Occipital lobe (tissue), 3 donors: ENCODE measurements at places on chromosomes 2 and 18. TPM values are rescaled to one million over a fixed set of nuclear protein-coding genes. Genes with fewer than 3 reads are reported as not detected.

- no peak for DNase-seq
Measured at GRCh38 chr2:232319067-232319802, 59.3 kb upstream of the ALPP start.

- DNase-seq: no peak
Measured at GRCh38 chr18:61887838-61888237, 5.0 kb downstream of the RNF152 start.

CNTNAP5 gene
- 41.0 TPM for total RNA-seq

DNA sequence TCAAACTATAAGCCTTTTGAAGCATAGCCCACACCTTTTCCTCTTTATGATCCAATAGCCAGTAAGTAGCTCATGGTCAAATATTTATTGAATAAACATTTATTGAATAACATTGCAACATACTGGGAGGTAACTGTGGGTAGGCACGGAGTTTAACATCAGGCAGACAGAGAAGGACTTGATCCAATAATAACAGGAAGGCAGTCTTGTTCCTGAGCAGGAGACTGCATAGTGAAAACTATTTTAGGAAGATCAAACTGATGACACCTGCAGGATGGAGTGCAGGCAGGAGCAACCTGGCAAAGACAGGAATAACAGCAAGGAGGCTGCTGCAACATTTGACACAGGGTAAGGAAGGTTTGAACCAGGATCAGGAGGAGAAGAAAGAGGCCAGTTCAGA is 3.1 kb upstream of the DCTN1 start:
- DNase-seq: no peak

CREG2 gene
- 4.8 TPM for total RNA-seq

DNA sequence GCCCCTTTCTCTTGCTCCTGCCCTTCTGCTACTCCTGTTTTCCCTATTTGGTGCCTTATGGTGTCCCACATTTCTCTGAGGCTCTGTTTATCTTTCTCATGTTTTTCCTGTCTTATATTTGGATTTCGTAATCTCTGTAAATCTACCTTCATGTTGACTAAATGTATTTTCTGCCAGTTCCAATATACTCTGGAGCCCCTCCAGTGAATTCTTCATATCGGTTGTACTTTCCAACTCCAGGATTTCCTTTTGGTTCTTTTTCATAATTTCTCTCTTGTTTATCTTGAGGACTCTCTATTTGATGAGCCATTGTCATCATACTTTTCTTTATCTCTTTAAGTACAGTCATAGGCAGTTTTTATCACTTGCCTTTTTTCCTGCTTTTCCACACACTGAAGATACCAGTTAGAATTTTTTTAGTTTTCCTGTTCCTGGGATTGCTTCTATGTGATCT is 19.1 kb downstream of the SCLY start:
- DNase-seq: no peak

DNA sequence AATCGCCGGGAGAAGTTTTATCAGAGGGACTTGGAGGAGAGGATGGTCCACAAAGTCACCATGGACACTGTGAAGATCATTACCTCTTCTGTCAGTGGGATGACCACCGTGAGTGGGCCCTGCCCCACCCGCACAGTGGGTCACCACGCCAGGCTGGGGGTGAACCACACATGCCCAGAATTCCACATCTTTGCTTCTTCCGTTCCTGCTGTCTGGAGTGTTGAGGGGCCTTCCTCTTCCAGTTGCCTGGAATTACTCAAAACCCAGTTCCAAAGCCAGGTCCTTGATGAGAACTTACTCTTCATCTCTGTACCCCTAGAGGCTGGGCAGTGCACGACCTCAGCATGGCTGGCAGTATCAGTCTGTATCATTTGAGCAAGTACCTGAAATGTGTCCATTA is 22.1 kb downstream of the MROH2A start:
- DNase-seq: no peak
